Amniotic stem cell (primary cell): ENCODE measurements at places on chromosomes 11 and 22.

GRCh38 chr22:19360300-19360792 lies 68.8 kb upstream of the CLTCL1 start:
- no peak for DNase-seq

DNA sequence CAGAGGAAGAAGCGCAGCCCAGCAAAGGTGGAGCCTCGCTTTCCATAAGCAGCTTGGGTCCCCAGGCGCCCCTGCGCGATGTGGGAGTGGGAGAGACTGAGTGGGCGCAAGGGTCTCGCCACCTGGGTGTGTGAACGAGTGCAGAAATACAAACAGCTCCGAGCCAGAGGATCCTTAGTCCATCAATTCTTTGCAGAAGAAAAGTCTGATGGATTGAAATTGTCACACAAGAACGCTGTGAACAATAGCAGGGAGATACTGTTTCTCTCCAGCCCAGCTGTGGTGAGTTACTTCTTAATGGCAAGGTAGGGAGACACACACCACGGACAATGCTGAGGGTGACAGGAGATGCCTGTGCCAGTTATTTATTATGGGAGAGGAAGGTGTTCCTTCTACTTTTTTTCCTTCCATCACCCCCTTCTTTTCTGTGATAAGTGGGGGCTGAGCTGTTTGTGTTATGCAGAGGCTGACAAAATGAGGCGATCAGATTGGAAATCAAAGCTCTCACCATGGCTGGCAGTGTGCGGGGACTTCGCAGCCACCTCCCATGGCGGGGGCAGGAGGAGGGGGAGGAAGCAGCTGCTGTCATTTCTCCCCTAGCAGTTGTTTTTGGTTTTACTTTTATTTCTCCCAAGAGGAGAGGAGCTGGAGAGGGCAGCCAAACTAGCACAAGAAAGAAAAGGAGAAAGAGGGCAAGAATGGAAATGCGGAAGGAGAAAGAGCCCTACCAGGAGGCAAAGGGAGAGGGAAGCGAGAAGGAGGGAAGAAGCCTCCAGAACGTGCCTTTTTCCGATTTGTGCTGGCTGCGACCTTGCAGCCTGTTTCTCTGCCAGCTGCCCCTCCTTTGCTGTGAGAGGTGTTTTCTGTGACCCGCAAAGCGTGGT lies 755.8 kb downstream of the NTM start:
- no peak for DNase-seq

DNA sequence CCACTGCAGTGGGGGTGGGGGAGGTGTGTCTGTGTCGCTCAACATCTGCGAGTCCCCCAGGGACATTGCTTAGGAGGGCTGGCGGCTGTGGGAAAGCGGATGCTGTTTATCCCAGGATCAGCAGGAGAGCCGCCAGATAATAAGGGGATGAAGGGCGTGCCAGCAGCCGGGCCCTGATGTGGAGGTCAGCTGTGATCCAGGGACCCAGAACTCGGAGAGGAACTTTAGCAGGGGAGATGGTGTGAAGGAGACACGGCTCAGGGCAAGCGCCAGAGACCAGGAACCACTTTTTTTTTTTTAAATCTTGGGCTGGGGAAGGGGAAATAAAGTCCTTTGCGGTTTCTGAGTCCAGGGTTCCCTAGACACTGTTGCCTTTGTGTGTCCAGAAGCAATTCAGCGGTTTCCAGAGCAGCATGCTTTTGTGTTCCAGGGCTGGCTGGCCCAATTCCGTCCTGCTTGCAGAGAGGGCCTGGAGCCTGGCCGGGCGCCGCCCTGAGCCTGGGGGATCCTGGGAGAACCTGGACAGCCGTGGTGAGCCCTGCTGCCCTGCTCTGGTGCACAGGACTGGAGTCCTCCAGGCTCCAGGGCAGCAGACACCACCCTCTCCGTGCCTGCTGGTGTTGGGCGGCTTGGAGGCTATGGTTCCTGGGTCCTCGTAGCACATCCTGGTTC lies at the start of gene GRAMD4:
GRAMD4 (plus strand) TSS at position 557 of the 672 bp plus-strand sequence. CDS start 6,414 bp downstream, outside the sequence.
- DNase-seq = no peak

- DNase-seq = no peak
Observed at GRCh38 chr11:111918390-111919256, at the start of gene C11orf52. Gene C11orf52 (plus strand): TSS chr11:111918913. CDS start chr11:111918973, 60 bp downstream.

- no peak for DNase-seq
Observed at GRCh38 chr11:125082611-125083311, 19.7 kb downstream of the SLC37A2 start.

- DNase-seq = no peak
Observed at GRCh38 chr11:94662065-94662779, 95.1 kb downstream of the PIWIL4 start.

GRCh38 chr11:81174646-81175330 lies 1558.9 kb downstream of the FAM181B start:
- no peak for DNase-seq

GRCh38 chr11:88281317-88281712 lies 56.2 kb downstream of the CTSC start:
- DNase-seq = no peak

DNA sequence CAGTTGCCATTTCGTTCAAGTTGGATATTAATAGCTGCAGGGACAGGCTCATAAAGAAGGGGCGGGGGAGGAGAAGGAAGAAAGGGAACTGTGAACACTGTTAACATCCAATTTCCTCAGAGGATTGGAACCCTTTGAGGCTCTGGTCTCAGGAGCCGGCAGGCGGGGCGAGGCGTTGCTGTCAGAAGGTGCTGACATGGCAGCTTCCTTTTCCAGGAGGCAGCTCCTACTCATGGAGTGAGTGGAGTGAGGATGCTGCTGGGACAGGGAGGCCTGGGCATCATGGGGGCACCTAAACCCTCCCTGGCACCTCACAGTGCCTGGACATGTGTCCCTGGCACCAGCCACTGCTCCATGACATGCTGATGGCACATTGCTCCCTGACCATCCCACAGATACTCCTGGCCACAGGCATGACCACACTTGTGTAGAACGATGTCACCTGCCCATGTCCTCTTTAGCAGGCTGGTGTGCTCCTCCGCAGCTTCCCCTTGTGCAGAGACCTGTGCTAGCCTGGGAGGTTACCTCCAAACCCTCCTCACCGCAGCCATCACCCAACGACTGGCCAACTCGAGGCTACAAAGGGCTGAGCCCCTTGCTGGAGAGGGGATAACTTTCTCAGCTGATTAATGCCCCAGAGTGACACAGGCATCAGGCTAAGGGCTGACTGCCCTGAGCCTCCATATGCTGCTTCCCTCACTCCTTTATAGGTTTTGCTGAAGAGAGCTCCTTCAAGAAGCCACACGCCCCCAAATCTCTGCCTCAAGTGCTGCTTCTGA lies 79.6 kb upstream of the NECTIN1 start:
- no peak for DNase-seq

- DNase-seq = no peak
Observed at GRCh38 chr11:73520353-73521061, 77.4 kb downstream of the FAM168A start.

DNA sequence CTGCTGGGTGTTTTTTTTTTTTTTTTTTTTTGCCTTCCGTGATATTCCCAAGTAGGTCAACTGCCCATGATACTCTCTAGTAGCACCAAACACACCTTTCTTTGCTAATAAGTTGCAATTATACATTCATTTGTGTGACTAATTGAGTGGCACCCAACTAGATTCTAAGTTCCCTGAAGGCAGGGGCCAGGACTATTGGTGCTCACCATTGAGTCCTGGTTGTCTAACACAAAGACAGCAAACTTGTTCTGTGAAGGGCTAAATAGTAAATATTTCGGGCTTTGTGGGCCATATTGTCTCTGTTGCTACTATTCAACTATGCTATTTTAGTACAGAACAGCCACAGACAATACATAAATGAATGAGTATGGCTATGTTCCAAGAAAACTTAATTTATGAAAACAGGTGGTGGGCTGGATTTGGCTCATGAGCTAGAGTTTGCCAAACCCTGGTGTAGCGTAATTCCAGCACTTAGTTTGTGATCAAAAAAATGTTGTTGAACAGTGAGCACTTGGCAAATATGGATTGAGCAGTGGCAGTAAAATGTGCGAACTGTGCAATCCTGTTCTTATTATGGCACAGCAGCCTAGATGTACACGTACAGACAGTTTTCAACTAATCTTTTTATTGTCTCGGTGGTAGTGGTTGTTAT lies 11.3 kb downstream of the ENDOD1 start:
- no peak for DNase-seq

DNA sequence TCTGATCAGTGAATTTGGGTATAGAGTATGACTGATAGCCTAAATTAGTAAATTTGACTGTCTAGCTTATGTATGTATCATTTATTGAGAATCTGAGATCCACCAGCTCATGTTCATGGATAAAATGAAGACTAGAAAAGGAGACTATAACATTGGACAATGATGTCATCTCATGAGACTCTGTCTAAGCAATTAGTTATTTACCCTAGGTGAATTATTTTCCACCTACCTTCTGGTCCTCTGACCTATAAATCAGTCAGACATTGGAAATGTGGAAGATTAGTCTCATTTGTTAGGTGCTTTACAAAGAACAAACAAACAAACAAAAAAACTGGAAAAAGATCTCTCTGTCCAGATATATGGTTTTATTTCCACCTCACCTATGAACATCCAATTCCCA lies 38.7 kb upstream of the CALCA start:
- DNase-seq = no peak

DNA sequence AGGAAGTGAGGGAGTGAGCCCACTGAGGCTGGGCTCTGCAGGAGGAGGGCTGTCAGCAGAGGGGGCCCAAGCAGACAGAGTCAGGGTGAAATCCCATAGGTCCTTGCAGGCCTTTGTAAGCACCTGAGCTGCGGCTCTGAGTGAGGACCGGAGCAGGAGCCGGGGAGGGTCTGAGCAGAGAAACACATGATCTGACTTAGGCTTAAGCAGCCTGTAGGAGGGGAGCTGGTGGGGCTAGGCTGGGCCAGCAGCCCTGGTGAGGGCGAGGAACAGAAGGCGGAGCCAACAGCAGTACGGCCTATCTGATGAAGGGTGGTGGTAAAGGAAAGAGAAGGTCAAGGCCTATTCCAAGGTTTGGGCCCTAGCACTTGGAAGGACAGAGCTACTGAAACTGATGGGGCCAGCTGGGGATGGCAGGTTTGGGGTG lies 26.9 kb upstream of the CBX7 start:
- no peak for DNase-seq

DNA sequence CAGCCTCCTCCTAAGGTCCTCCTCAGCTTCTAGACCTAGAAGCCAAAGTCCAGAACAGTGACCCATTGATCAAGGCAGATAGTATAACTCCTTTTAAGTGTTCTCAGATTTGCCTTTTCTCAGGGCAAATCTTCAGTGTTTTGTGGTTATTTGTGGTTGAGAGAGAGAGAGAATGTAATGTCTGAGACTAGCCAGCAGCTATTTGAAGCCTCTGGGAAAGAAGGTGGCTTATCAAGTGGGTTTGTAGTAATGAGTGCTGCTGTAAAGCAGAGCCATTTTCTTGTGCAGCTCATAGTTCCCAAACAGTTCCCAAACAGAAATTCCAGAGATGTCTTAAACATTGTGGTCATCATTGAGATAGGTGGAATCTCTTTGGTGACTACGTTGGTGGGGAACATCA lies 89.5 kb downstream of the RNF169 start:
- DNase-seq = no peak

GRCh38 chr22:47457509-47458300 lies 695.3 kb downstream of the TBC1D22A start:
- DNase-seq = no peak

DNA sequence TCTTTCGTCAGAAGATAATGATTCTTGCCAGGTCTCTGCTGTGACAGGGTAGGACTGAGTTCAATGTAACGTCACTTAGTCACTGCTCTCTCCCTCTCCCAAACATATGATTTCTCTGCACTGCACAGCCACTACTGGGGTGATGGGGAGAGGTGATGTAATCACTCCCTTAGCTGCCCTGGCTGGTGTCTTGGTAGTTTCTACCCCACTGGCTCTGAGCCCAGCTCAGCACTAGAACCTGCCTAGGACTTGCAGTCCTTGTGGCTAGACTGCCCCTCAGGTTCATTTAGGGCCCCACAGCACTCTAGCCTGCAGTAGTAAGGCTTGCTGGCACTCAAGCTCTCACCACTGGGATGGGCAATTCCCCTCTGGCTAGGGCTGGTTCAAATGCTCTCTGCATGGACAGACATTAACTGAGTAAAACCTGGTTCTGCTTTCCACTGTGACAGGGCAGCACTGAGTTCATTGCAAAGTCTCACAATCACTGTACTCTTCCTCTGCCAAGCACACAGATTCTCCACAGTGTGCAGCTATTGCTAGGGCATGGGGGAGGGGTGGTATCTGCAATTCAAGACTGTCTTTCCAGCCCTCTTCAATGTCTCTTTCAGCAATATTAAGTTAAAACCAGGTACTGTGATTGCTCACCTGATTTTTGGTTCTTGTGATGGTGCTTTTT lies 571.4 kb upstream of the FAT3 start:
- DNase-seq = no peak

GRCh38 chr11:122707901-122708300 lies 52.4 kb downstream of the UBASH3B start:
- DNase-seq = no peak

GRCh38 chr11:15216678-15217077 lies 102.0 kb downstream of the INSC start:
- DNase-seq = no peak

DNA sequence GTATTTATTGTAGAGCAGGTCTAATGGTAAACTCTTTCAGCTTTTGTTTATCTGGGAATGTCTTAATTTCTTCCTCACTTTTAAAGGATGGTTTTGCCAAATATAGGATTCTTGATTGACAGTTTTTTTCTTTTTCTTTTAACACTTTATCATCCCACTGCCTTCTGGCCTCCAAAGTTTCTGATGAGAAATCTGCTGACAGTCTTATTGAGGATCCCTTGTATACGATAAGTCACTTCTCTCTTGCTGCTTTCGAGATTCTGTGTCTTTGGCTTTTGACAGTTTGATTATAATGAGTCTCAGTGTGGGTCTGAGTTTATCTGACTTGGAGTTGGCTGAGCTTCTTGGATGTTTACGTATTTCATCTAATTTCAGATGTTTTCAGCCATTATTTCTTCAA lies 6.7 kb upstream of the TSKU start:
- DNase-seq = no peak

DNA sequence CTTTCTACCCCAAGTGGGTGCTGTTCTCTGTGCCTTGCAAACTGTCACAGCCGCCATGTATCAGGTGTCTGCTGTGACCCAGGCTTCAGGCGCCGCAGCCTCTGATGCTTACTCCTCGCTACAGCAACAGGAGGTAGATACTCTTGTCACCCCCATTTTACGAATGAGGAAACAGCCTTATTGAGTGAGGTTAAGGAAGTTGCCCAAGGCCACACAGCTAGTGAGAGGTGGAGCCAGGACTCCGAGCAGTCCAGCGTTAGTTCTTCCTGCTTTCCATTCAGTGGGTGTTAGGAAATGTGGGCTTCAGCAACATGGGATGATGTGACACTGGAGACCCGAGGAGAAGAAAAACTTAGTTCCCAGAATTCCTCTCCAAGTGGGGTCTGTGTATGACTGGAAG lies 14.3 kb downstream of the RNF215 start:
- DNase-seq = no peak
